ENCODE measurements at places on chromosomes 4 and X.

GRCh38 chr4:3682236-3683076 is 83.7 kb upstream of the ADRA2C start:
- DNase-seq, result no peak

DNA sequence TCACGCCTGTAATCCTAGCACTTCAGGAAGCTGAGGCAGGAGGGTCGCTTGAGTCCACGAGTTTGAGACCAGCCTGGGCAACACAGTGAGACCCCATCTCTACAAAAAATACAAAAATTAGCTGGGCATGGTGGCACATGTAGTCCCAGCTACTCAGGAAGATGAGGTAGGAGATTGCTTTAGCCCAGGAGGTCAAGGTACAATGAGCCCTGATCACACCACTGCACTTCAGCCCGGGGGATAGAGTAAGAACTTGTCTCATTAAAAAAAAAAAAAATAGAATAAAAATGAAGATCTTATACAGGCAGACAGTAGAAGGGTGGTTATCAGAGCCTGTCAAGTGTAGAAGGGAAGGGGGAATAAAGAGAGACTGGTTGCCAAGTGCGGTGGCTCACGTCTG is 116.9 kb downstream of the PDS5A start:
- DNase-seq, result no peak

- DNase-seq, result no peak
Observed at GRCh38 chr4:145920205-145920604, 18.4 kb downstream of the ZNF827 start.

DNA sequence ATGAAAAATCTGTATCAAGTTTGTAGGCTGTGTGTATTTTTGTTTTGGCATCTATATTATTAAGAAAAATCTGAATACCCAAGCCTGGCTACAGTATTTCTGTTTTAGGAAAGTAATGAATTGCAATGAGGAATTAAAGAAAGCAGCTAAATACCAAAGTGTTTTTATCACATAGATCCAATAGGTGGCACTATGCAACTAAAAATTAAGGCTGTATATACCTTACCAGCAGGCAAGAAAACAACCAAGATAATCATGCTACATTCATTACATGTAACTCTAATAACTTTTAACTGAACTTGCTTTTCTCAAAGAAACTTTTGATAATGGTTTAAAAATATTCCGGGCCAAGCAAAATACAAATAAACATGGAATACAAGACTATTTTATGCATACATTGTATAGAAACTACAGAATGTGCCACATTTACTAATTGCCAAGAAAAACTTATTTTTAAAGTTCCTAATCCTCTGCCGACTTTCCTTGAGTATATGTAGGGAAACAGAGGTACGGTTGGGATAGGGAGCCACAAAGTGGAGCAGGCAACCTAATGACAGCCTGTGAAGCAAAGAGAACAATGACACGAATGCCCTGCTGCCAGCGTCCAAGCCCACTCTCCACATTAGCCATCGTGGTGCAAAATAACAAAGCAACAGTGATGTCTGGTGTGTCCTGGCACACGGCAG is 63.7 kb downstream of the SEC24D start:
- no peak for DNase-seq

GRCh38 chr4:123966990-123967769 is 570.6 kb downstream of the SPRY1 start:
- no peak for DNase-seq

- no peak for DNase-seq
Observed at GRCh38 chr4:143486314-143486713, 27.2 kb upstream of the SMARCA5 start.

- DNase-seq, result no peak
Observed at GRCh38 chr4:184514121-184514988, 40.0 kb upstream of the IRF2 start.

GRCh38 chr4:8238515-8239053 is 31.0 kb upstream of the HTRA3 start:
- no peak for DNase-seq

GRCh38 chr4:73037057-73037456 is 32.5 kb downstream of the COX18 start:
- DNase-seq, result no peak

- no peak for DNase-seq
Observed at GRCh38 chrX:24360272-24360671, at the start of gene SUPT20HL1. Gene SUPT20HL1 (plus strand): TSS chrX:24360639. CDS start chrX:24362761, 2,122 bp downstream.

DNA sequence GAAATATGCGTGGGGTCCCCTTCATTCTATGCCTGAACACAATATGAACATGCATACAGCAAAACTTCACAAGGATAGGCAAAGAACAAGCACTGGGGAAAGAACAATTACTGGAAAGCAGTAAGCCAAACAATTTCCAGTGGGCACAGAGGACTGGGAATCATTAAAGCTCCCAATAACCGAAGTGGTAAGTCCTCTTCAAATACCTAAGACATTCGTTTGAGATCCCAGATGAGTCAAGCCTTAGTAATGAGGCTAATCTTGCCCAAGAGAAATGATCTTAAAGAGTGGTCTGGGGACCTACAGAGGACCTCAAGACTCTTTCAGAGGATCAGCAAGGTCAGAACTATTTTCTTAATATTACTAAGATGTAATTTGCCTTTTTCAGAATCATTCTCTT is 28.6 kb downstream of the ANAPC10 start:
- DNase-seq, result no peak

GRCh38 chrX:63920875-63921274 is 135.9 kb upstream of the ARHGEF9 start:
- no peak for DNase-seq

GRCh38 chr4:6688879-6689505 is 4.7 kb upstream of the S100P start:
- no peak for DNase-seq

DNA sequence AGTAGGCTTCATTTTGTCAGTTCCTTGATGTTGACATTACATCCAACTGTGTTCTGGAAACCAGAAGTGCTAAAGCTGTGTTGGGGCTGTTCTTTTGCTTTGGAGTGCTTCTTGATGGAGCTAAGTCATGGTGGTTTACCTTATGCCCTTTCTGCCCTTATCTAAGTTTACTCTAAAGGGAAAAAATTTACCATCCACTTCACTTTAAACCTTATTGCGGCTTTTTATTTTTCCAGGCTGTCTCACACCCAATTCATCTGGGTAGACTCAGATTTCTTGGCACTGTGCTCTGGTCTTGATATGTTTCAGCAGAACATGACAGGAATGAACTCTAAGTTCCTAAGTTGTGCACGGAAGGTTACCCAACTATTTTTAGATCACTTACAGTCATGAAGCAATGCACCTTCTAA is 104.7 kb upstream of the TTC29 start:
- DNase-seq, result no peak

DNA sequence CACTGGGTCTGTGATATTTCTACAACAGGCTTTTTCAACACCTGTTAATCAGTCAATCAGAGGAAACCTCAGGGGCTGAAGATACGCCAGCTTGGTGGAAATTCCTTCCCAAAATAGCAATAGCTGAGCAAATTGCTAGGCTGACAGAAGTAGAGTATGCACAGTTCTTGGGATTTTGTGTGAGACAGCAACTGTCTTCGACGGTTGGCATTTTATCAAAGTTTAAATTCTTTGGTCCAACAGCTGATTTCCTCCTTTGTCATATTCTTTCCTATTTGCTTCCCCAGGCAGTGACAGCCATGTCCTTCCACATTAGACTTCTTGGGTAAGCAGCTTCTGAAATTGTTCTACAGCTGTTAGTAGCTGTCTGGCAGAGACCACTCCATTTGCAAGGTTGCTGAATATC is 8.0 kb upstream of the PALLD start:
- no peak for DNase-seq

- no peak for DNase-seq
Observed at GRCh38 chr4:102675141-102675540, 85.6 kb downstream of the MANBA start.

DNA sequence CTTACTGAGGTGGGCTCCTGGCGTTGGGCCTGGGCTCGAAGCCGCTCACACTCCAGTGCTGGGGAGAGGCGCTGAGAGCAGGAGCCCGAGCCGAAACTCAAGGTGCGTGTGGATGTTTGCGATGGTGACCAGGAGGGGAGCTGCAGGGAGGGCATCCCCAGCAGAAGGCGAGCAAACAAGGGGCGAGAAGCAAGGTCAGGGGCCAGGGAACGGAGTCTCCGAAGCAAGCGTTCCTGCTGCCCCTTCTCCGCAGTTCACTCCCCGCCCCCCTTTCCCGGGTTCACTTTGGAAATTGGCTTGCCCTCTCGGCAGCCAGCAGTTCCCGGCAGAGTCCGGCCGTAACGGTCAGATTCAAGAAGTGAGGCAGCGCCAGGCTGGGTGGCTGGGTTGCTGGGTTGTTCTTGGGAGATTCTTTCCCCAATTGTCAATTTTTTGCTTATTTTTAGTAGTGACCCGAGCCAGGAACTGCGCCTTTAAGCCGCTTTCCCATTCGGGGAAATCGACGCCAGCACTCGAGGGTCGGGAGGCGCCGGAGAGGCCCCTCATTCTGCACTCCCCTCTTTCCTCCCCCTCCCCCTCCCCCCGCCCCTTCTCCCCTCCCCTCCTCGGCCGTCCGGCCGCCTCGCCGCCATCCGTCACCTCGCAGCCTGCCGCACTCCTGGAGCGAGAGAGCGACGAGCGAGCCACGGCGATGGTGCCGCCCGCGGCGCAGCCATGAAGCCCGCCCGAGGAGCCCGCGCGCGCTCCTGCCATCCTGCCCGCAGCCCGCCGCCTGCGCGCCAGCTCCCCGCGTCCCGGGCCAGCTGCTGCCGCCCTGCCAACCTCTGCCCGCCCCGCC is at the start of gene FRMPD3:
TSS of gene FRMPD3 (plus strand) at position 655 of the 838 bp plus-strand sequence. CDS start 76,937 bp downstream, outside the sequence.
- no peak for DNase-seq

DNA sequence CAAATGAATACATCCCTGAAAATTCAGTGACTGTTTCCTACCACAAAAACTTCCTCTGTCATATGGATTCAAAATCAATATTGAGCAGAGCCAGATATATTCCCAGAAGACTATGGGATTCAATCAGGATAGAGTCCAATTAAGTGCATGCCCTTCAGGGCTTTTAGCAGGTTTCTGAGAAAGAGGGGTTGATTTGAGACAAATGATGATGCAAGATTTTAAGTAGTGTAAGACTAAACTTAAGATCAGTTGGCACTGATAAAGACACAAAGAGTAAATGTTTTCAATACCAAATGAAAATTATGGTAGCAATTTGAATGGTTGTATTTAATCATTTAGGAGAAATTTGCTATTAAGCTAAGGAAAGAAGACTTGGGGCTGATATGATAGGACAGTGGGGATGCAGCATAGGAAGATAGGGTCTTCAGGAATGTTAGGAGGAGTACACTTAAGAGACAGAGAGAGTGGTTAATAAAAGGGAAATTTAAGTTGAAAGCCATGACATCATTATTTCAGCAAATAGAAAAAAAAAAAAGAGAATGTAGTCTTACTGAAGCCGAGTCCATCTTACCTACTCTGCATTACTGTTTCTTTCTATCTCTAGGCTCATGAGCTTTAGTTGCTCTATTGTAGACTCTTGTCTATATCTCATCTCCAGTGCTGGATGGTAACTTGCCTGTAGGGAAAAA is 32.0 kb upstream of the XK start:
- no peak for DNase-seq

DNA sequence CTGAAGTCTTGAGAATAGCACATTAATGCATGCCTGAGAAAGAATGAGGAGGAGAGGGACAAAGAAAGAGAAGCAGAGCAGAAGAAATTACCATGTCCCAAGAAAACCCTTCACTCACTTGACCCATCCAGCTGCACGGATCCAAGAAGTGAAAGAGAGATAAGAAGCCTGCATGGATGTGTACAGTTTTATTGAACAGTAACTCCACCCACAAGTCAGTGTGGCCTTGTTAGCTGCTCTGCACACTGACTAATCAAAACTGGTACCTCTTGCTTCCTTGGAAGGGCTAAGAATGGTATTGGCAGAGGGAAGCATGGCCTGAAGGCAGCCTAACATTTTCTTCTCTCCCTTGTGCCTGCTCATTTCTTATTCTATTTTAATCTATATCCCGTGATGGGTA is 163.9 kb downstream of the SLC7A11 start:
- no peak for DNase-seq

DNA sequence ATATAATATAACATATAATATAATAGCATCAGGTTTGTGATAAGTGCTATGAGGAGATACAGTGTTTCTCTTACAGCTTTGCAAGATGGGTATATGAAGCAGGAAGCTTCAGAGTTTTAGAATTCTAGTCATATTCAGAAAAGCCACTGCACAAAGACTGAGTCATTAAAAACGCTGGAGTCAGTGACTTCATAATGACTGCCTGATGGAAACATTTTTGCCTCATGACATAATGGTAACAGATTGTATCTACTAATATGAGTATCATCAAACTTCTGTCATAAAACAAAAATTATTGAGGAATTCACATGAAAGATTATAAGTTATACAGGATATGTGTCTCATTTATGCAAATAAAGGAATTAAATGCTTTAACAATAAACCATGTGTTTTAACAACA is 46.8 kb downstream of the EPHA5 start:
- no peak for DNase-seq

DNA sequence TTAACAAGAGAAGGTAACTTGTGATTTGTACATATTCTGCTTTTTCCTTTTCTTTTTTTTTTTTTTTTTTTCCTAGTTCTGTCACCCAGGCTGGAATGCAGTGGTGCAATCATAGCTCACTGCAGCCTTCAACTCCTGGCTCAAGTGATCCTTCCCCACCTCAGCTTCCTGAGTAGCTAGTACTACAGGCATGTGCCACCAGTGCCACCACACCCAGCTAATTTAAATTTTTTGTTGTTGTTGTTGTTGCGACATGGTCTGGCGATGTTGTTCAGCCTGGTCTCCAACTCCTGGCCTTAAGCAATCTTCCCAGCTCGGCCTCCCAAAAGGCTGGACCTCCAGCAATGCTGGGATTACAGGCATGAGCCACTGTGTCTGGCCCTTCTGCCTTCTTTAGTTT is 1.5 kb upstream of the TACR3 start:
- no peak for DNase-seq

DNA sequence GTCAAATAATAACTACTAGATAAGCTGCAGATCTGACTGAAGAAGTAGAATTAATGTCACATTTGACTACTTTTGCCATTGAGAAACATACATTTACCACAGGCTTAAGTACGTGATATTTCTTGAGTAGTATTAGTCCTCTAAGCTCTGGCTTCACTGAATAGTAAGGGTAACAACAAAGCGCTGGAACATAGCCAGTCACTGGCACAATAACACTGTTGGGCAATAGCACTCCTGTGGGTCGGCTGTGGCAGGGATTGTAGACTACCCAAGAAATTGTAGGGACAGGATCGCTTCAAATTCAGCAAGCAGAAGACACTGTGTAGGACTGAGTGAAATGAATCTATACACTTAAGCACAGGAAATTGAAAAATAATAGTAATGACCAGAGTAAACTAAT is 27.1 kb upstream of the IL15 start:
- DNase-seq, result no peak

- DNase-seq, result no peak
Observed at GRCh38 chr4:76950956-76951671, 1.6 kb downstream of the SEPTIN11 start.

- no peak for DNase-seq
Observed at GRCh38 chr4:7626531-7626930, 191.8 kb upstream of the PSAPL1 start.

DNA sequence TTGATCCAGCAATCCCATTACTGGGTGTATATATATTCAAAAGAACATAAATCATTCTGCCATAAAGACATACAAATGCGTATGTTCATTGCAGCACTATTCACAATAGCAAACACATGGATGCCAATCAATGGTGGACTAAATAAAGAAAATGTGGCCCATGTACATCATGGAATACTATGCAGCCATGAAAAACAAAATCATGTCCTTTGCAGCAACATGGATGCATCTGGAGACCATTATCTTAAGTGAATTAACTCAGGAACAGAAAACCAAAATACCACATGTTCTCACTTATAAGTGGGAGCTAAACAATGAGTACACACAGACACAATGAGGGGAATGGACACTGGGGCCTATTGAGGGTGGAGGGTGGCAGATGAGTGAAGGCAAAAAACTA is 81.6 kb downstream of the ABCB7 start:
- DNase-seq, result no peak
